ENCODE measurements at places on chromosomes 16 and 17.

DNA sequence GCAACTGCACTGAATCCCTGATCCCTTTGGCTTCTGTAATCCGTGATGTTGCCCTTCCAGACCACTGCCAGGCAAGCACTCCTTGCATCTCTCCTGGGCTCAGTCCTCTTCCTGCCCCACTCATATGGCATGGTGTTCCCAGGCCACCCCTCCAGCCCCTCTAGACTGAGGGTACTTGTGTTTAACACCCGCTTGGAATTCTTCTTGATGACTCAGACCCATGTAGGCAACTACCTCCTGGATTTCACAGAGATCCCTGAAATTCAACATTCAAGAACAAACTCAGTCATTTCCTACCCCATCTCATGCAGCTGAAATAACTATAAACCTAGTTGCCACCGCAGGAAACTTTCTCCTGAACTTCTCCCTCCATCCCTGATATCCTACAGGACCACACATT, 541.9 kb upstream of the CDH11 start:
- no peak for DNase-seq
- no peak overlapping the region for H3K27ac ChIP-seq
- H3K27me3 ChIP-seq, result no peaks in the 10 kb centered on the region
- no peaks in the 10 kb centered on the region for H3K36me3 ChIP-seq
- no peak overlapping the region for H3K4me3 ChIP-seq
- no peaks in the 10 kb centered on the region for H3K4me1 ChIP-seq

DNA sequence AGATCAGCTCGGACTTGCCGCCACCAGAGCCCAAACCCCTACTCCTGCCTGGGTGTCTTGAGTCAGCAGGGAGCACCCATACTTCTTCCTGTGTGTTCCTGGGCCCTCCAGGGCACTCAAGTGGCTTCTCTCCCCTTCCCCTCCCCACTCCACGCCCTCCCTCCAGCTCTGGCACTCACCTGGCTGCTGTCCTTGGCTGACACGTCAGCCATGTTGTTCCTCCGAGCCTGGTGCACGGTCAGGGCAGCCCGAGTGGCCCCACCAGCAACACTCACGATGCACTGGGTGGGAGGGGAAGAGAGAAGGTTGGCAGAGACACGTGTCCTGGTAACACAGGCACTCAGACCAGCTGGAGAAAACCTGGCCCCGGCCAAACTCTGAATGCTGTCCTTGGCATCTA, 11.5 kb downstream of the RUSF1 start:
- H3K36me3 ChIP-seq, result no peaks in the 10 kb centered on the region
- no peak for DNase-seq
- H3K27ac ChIP-seq, result no peak overlapping the region
- H3K4me3 ChIP-seq, result no peak overlapping the region
- H3K4me1 ChIP-seq, result no peaks in the 10 kb centered on the region

GRCh38 chr16:72530434-72530833, 358.5 kb upstream of the PMFBP1 start:
- no peak overlapping the region for H3K27ac ChIP-seq
- H3K4me1 ChIP-seq, result no peaks in the 10 kb centered on the region
- H3K4me3 ChIP-seq, result no peak overlapping the region
- DNase-seq, result no peak
- peaks cover 3% of the 10 kb centered on the region for H3K36me3 ChIP-seq

- peaks cover 34% of the 10 kb centered on the region for H3K4me1 ChIP-seq
- H3K4me3 ChIP-seq, result no peak overlapping the region
- H3K27me3 ChIP-seq, result no peaks in the 10 kb centered on the region
- H3K36me3 ChIP-seq, result no peaks in the 10 kb centered on the region
- no peak overlapping the region for H3K27ac ChIP-seq
- DNase-seq, result no peak
These were observed 308.7 kb upstream of the TNRC6C start for GRCh38 chr17:77649717-77650211.

- peak; percentile 38 for DNase-seq
- H3K27me3 ChIP-seq, result peaks cover 24% of the 10 kb centered on the region
- no peaks in the 10 kb centered on the region for H3K36me3 ChIP-seq
- H3K4me1 ChIP-seq, result peaks cover 4% of the 10 kb centered on the region
- no peak overlapping the region for H3K4me3 ChIP-seq
- H3K27ac ChIP-seq, result no peak overlapping the region
These were observed 5.1 kb upstream of the SOX8 start for GRCh38 chr16:976389-976931.

DNA sequence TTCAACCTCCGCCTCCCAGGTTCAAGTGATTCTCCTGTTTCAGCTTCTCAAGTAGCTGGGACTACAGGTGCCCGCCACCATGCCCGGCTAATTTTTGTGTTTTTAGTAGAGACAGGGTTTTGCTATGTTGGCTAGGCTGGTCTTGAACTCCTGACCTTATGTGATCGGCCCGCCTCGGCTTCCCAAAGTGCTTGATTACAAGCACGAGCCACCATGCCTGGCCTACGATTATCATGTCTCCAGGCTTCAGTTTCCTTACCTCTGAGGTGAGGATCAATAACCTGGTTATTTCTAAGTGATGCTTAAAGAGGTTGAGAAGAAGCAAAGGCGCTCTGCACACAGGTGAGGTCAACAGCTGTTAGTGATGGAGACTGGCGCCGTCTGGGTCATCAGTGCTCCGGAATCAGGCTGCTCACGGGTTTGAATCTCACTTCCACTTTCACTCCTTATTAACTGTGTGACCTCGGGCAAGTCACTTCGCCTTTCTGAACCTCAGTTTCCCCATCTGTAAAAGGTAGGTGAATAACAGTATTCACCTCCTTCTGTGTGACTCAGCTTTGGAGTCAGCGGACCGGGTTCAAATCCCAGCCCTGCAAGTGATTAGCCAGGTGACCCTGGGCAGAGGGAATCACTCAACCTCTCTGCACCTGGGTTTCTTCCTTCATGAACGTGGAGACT, 745 bp upstream of the ABCC1 start:
- DNase-seq, result no peak
- peaks cover 30% of the 10 kb centered on the region for H3K4me1 ChIP-seq
- peak overlapping the region; percentile 79 for H3K4me3 ChIP-seq
- H3K27me3 ChIP-seq, result no peaks in the 10 kb centered on the region
- H3K36me3 ChIP-seq, result peaks cover 18% of the 10 kb centered on the region

DNA sequence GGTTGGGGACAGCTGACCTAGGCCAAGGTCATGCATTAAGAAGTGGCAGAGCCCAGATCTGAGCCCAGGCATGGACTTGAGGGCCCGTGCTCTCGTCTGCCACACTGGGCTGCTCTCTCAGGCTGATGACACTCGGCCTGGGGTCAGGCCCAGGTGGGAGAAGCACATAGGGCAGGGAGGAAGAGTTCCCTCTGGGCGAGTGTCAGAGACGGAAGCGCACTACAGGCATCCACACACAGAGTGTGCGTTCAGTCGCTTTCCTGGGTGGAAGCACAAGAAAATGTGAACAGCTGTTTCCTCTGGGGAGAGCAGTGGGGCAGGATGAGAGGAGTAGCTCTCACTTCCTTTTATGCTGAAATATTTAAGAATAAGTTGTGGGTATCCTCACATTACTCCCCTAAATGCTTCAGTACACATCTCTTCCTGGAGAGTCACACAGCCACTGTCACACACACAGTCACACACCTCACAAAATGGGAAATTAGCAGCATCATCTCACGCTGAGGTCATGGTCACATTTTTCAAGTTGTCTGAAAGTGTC, 59.7 kb downstream of the B9D1 start:
- no peak overlapping the region for H3K27ac ChIP-seq
- peaks cover 30% of the 10 kb centered on the region for H3K4me1 ChIP-seq
- no peak for DNase-seq
- H3K36me3 ChIP-seq, result no peaks in the 10 kb centered on the region
- H3K27me3 ChIP-seq, result peaks cover 20% of the 10 kb centered on the region
- H3K4me3 ChIP-seq, result no peak overlapping the region

DNA sequence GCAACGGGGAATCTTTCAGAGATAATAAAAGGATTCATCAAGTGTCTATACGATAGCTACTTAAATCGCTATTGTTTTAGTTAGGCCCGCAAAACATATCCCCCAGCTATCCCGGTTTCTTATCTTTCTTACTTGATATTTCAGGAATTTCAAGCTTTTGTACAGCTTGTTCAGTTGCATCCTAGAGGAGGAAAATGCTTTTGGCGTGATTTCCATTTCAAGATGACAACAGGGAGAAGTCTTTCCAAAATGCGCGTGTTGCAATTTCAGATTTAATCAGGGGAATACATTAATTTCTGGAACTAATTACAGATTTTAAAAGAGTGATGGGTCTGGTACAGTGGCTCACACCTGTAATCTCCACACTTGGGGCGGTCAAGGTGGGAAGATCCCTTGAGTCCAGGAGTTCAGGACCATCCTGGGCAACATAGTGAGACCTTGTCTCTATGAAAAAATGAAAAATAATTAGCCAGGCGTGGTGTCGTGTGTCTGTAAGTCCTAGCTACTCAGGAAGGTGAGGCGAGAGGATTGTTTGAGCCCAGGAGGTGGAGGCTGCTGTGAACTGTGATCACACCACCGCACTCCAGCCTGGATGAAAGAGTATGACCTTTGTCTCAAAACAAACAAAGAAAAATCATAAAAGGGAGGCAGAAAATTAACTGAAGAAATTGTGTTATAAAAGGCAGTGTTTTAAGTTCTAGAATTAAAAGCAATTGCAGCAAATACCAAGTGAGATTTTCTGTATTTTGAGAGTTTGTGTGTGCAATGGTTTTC, 546.1 kb downstream of the MAF start:
- peaks cover 2% of the 10 kb centered on the region for H3K27me3 ChIP-seq
- H3K36me3 ChIP-seq, result no peaks in the 10 kb centered on the region
- DNase-seq, result no peak
- H3K4me3 ChIP-seq, result no peak overlapping the region
- H3K4me1 ChIP-seq, result no peaks in the 10 kb centered on the region

GRCh38 chr16:29982560-29983419, 9.1 kb downstream of the TAOK2 start:
- H3K27me3 ChIP-seq, result no peaks in the 10 kb centered on the region
- DNase-seq, result no peak
- H3K4me1 ChIP-seq, result no peaks in the 10 kb centered on the region
- no peak overlapping the region for H3K27ac ChIP-seq
- no peak overlapping the region for H3K4me3 ChIP-seq

- peaks cover 7% of the 10 kb centered on the region for H3K27me3 ChIP-seq
- H3K4me3 ChIP-seq, result no peak overlapping the region
- no peak for DNase-seq
These were observed 131.5 kb upstream of the ANKFN1 start for GRCh38 chr17:56021681-56022190.

GRCh38 chr16:17343728-17344127, 127.0 kb downstream of the XYLT1 start:
- peaks cover 95% of the 10 kb centered on the region for H3K4me1 ChIP-seq
- no peak for DNase-seq
- peak overlapping the region; percentile 94 for H3K27ac ChIP-seq

DNA sequence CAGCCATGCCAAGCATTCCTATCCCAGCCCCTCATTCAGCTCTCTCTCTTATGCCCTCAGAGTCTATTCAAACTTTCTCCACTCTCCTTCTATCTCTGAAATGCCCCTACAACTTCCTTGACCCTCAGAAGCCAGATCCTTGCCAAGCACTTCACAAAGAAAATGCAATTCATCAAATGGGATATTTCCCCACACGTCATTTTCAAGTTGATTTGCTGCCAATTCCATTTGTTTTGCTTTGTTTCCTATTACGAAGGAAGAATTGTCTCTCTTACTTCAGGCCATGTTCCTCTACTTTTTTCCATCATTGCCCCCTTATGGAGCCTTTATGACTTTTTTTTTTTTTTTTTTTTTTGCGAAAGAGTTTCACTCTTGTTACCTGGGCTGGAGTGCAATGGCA, 9.2 kb upstream of the ALOX12 start:
- peaks cover 16% of the 10 kb centered on the region for H3K4me1 ChIP-seq
- no peak overlapping the region for H3K4me3 ChIP-seq
- no peak overlapping the region for H3K27ac ChIP-seq
- no peaks in the 10 kb centered on the region for H3K27me3 ChIP-seq
- no peaks in the 10 kb centered on the region for H3K36me3 ChIP-seq

GRCh38 chr17:49739641-49740271, 24.2 kb downstream of the FAM117A start:
- no peaks in the 10 kb centered on the region for H3K27me3 ChIP-seq
- DNase-seq, result peak; percentile 92
- H3K4me1 ChIP-seq, result peaks cover 80% of the 10 kb centered on the region

Data from activated CD8-positive, alpha-beta T cell treated with anti-CD3 and anti-CD28 coated beads, Interleukin-2, amount 10 ng/mL, durations not matched to agents 7 days and 5 days (primary cell).